Activated CD4-positive, alpha-beta T cell treated with anti-CD3 and anti-CD28 coated beads for 4 hours (primary cell): ENCODE measurements at places on chromosomes 1 and 21.

GRCh38 chr1:5514527-5515183 lies 477.6 kb downstream of the NPHP4 start:
- peak; percentile 50 for DNase-seq

DNA sequence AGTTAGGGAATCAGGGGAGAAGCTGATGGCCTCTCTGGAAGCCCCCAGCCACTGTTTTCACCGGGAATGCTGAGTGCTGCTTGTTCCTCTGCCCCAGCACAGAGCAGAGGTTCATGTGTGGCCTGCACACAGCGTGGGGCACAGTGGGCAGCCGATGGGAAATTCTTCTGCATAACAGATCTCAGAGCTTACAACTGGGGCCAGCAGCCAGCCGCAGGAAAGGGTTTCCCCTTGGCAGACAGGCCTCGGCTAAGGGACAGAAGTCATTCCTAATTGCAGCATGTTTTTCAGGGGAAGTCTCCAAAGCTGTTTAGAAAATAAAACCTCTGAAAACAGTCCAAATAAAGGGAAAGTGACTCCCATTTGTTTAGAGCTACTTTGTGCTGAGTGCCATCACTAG lies 22.6 kb downstream of the HMGB4 start:
- no peak for DNase-seq

DNA sequence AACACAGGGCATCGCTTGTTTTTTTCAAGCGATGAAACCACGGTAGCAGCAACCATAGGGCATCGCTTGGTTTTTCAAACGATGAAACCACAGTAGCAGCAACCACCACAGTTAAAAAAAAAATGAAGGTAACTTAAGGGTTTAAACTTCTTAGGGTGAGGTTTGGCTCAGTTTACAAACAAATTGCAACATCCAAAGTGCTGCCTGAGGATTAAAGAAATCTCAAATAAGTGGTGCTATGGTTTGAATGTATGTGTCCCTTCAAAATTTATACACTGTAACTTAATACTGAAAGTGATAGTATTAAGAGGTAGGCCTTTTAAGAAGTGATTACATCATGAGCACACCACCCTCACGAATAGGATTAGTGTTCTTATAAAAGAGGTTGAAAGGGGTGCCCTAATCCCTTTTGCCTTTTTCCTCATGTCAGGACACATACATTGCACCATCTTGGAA lies 6.4 kb upstream of the GBP5 start:
- DNase-seq = no peak

- DNase-seq = no peak
Measured at GRCh38 chr1:50147191-50147850, 38.6 kb downstream of the ELAVL4 start.

DNA sequence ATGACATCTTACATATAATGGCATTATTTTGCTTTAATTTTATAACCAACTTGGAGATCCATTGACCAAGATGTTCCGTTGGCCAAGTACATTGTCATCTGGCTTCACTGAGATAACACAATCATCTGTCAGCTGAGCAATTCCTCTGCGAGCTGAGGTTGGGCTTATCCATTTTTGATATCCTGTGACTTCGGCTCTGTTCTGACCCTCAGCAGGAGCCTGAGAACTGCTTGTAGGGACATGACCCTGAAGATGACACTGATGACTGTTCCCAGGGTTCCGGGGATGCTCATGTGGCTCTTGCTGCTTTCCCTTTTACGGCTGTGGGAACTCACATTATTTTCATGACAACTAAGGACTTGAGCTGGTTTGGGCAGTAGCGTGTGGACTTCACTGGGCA lies 51.2 kb downstream of the TLR5 start:
- no peak for DNase-seq

DNA sequence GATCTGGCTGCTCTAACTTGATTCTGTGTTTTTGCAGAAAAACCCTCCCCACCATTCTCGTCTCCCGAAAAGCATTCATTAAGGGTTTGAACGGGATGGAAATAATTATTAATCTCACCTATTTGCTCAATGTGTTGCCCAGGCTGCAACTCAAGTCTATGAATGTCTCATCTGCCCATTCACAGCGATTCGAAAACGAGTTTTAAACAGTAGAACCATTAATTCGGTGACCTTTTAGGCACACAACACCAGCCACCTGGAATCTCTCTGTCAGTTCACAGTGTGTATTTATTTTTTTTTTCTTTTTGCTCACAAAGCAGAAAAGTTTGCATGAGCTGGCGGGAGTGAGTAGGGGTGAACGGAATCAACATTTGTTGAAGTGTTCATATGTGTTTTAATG lies 764.7 kb upstream of the TPTE start:
- no peak for DNase-seq

DNA sequence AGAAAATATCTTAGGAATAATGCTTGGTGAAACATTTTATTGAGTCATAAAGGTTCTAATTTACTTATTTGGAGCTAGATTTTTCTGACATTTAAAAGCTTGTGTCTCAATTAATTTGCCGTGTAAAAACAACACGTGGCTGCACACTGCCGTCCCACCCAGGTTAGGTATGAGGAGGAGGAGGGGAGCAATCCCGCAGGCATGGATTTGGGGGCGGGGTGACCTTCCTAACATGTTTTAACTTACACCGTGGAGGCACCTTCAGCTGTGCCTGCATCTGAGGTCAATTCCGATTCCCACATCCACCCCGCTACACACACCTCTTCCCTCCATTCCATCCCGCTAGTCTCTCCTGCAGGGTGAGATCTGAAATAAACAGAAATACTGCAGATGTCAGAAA lies 28.5 kb upstream of the UMODL1 start:
- DNase-seq = no peak

- no peak for DNase-seq
Measured at GRCh38 chr1:48526008-48526710, 54.2 kb upstream of the SPATA6 start.

DNA sequence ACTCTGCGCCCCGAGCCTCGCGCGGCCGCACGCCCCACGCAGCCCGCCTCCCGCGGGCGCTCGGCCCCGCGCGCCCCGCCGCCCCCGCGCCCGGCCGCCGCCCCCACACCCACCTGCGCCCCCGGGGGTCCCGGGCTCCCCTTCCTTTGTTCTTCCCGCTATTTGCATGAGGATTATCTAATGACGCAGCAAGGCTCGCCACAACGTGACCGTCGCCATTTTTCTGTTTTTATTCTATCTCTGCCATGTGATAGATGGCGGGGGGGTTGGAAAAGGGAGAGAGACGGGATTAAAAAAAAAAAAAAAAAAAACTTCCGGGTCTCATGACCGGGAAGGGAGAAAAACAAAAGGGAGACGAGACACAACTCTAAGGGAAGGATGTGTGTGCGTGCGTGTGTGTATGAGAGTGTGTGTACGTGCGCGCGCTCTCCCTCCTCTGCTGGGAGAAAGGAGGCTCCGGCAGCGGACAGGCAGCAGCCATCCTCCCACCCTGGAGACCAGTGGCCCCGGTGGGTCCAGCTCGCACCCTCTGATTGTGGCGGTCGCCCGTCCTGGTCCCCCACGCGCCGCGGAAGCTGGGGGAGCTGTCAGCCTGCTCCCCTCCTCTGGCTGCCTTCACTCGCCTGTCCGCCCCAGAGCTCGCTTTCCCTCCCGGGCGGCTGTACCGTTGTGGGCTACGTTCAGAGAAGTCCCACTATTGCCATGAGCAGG lies 80.4 kb upstream of the AK4 start:
- peak; percentile 47 for DNase-seq

DNA sequence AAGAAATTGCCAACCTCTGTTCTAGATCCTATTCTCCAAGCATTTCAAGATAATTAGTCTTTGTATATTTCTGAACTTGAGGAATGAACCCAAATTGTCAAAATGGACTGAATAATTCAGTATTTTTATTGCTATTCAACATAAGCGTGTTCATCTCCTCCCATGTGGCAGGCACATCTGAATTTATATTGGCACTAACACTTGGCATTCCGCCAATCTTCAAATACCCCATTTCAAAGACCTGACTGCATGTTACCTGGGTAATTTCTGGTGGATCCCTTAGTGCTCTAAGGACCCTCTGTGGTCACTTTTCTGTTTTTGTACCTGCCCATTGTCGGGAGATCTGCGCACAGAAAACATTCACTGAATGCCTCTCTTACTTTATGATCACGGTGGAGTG lies 66.6 kb downstream of the BACE2 start:
- DNase-seq = no peak

- DNase-seq = no peak
Measured at GRCh38 chr1:44531785-44532566, 126.9 kb downstream of the RNF220 start.

- DNase-seq = no peak
Measured at GRCh38 chr1:14500041-14500440, 98.4 kb upstream of the KAZN start.

GRCh38 chr1:181175356-181175910 lies 86.9 kb downstream of the IER5 start:
- no peak for DNase-seq

- DNase-seq = no peak
Measured at GRCh38 chr1:36836196-36836883, 198.0 kb downstream of the GRIK3 start.

GRCh38 chr1:160813215-160813614 lies 17.2 kb downstream of the LY9 start:
- DNase-seq = no peak

DNA sequence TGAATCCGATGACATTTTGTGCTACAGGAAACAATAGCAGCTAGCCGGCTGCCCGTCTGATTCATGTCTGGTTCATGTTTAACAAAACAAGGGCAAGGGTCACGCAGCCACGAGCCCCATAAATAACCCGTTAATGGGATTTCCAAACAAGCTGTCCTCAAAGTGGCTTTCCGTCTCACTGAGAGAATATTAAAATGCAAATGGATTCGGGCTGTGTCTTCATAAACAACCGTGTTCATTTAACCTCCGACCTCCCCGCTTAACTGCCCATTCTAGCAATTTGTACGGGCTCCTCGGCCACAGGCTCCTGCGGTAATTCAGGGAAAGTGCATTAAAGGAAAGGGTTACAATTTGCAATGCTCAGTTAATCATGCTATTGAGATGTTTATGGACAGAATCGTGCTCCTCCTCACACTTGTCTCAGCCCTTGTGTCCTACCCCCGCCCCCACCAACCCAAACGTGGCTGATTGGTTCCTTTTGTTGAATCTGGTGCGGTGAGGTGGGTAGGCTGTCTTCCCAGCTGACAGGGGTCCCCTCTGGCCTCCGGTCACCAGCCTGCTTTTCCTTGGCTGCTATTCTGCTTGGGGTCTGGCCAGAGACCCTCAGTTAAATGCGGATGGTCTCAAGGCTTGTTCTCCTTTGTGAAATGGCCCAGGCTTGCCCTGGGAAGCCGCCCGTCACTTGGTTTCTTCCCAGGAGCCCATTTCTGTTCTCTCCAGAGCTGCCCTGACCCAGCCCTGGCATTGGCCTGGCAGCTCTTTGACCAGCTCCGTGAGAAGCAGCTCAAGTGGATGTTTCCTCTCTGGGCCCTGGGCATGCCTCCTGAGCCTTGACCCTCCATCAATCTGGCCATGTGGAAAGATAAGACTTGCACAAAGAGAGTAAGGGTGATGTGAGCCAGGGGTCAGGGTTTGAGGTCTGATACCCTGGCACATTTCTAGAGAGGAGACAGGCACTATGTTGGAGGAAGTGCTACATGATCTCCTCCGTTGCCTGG lies 200.7 kb upstream of the POU3F1 start:
- no peak for DNase-seq

DNA sequence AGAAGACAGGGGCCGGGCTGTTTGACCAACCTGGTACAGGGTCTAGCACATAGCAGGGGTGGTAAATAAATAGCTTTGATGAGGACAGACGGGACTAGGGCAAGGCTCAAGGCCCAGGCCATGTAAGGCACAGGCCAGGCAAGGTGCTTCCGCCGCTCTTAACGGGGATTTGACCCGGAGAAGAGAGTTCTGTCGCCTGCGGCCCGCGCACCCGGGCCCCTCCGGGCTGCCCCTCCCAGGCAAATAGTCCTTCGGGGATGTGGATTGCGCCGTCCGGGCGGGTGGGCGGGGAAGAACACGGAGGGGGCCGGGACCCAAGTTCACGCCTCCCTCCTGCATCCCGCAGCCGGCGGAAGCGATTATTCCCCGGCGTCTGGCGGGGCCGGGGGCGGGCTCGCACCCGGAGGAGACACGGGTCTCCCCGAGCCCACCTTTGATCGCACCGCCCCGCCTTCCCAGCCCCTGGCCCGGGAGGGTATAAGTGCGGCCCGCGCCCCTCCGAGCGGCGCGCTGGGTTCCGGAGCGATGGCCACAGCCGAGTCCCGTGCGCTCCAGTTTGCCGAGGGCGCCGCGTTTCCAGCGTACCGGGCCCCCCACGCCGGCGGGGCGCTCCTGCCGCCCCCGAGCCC lies at the start of gene MIXL1:
Gene MIXL1, plus strand, starts transcription at position 508 of the 629 bp plus-strand sequence. Its CDS starts 18 bp downstream, at position 526.
- DNase-seq = no peak

DNA sequence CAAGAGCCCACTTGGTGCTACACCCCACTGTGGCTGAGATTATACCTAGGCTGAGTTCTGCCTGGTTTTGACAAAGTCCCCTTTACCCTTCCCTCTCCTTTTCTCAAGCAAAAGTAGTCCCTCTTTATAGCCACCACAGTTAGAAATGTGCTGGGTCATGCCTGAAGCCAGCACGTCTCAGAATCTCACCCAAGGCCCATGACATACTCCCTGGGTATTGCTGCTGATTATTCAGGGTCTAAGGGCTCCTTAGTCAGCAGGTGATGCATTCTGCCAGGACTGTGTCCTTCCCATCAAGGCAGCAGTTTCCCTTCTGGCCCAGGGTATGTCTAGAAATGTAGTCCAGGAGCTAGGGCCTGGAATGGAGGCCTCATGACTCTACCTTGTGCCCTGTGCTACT lies 67.3 kb upstream of the COX20 start:
- no peak for DNase-seq

- DNase-seq = no peak
Measured at GRCh38 chr1:28129150-28129549, 40.7 kb upstream of the EYA3 start.

DNA sequence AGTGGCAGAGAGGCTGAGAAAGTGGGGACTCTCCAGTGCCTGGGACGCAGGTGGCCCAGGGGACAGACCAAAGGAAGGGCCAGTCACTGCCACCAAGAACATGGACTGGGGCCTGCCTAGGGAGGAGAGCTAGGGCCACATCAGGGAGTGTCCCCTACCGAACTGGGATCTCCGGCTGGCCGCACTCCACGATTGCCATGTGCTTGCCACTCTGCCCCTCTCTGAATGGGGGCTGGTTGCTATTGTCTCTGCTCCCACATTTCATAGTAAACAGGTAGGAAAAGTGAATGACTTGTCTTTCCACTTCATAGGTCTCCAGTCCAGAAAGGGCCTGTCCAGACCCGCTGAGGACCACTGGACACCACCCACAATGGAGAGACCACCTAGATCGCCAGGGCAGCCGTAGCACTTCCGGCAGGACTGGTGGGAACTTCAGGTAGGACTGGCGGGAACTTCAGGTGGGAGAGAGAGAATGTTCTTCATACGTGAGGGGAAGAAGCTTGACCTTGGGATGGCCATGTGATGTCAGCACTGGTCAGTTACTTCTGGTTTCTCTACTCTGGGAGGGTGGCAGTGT lies 55.2 kb upstream of the PDE9A start:
- DNase-seq = no peak

DNA sequence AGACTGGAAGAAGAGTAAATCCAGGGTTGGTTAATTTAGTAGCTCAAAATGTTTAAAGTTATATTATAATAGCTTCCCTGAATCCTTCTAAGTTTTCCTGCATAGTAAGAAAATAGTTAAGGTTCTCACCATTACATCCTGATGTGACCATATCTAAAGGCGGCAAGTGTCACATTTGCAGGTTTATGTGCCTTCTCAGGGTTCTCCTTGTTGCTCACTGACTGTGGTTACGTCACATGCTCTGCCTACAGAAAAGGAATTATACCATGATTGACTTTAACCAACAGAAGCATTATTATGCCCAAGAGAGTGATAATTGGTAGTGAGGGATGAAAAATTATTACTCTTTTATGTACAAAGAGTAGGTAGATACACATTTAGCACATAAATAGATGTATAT lies 539.8 kb downstream of the PTPRC start:
- DNase-seq = no peak

GRCh38 chr1:178634445-178634844 lies 90.6 kb upstream of the RALGPS2 start:
- DNase-seq = no peak
